Lung (tissue), 17 donors: ENCODE measurements at places on chromosomes 3 and 15. TPM values are rescaled to one million over a fixed set of nuclear protein-coding genes. Genes with fewer than 3 reads are reported as not detected.

The CX3CR1 gene
- 4.7 TPM for total RNA-seq

DNA sequence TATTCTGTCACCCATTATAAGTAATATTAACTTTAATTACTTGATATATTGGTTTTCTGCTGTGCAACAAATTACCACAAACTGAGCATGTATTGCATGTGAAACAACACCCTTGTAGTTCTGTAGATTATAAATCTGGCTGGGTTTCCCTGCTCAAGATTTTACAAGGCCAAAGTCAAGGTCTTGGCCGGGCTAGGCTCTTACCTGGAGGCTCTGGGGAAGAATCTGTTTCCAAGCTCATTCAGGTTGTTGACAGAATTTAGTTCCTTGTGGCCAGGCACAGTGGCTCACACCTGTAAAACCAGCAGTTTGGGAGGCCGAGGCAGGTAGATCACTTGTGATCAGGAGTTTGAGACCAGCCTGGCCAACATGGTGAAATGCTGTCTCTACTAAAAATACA is 16.3 kb downstream of the TIMMDC1 start:
- no peak for DNase-seq

DNA sequence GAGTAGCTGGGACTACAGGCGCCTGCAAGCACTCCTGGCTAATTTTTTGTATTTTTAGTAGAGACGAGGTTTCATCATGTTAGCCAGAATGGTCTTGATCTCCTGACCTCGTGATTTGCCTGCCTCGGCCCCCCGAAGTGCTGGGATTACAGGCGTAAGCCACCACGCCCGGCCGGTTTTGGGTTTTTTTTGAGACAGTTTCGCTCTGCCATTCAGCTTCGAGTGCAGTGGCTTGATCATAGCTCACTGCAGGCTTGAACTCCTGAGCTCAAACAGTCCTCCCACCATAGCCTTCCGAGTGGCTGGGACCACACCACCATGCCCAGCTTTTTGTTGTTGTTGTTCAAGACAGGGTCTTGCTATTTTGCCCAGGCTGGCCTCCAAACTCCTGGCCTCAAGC is 16.0 kb upstream of the SCAP start:
- DNase-seq, result no peak

GRCh38 chr15:89389841-89390603 is 55.4 kb upstream of the POLG start:
- no peak for DNase-seq

- DNase-seq, result peak; percentile 79
These were observed 1.3 kb downstream of the SLC7A14 start for GRCh38 chr3:170584585-170585007.

GRCh38 chr3:32026593-32026992 is 45.0 kb downstream of the ZNF860 start:
- no peak for DNase-seq

The ALDH1L1 gene
- total RNA-seq, result 9.0 TPM

The TGM4 gene
- total RNA-seq, result not detected

GRCh38 chr3:50675179-50676030 is 678 bp downstream of the DOCK3 start:
- DNase-seq, result no peak
